Activated CD4-positive, alpha-beta T cell treated with anti-CD3 and anti-CD28 coated beads, Interleukin-2, amount 50 U/mL, for 48 hours (primary cell): ENCODE measurements at places on chromosomes 5 and 9.
A peak's percentile ranks its signal among the peaks of the same experiment; 100 is the strongest.

- DNase-seq, result no peak
Observed at GRCh38 chr9:70256123-70256551, 2.6 kb upstream of the SMC5 start.

DNA sequence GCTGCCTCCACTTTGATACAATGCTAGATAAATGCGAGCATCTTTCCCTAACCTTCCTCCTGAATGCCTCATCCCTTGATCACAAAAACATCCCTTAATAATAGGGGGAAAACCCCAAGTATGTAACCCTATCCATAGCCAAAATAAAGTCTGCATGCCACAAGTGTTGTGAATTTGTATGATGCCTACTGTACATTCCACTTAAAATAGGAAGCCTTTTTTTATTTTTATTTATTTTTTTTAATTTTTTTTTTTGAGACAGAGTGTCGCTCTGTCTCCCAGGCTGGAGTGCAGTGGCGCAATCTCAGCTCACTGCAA, 207.0 kb downstream of the AOPEP start:
- DNase-seq, result no peak

GRCh38 chr5:88092358-88092757, 176.3 kb downstream of the TMEM161B start:
- no peak for DNase-seq

DNA sequence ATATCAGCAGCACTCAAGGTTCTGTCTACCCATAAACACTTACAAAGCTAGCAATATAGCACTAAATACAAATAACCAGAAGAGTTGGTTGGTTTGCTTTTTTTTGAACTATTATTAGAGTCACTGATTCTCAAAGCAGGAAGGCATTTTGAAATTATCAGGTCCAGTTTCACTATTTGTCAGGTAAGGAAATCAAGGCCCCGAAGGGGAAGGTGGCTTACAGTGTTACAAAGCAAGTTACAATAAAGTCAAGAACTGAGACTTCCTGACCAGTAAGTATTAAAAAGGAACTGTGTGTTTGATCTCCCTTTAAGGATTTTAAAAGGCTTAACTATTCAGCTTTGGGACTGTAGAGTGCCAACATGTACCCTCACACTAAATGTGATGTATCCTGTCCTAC, 10.8 kb downstream of the C5orf15 start:
- no peak for DNase-seq

DNA sequence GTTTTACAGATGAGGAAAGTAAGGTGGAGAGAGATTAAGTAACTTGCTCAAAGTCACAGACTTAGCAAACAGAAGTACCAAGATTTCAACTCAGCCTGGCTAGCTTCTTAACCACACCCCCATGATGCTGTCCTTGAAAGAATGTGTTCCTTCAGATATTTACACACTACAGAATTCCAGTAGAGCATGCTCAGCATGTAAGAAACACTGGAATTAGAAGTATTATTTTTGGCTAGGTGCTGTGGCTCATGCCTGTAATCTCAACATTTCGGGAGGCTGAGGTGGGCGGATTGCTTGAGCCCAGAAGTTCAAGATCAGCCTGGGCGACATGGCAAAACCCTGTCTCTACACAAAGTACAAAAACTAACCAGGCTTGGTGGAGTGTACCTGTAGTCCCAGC, 142.4 kb downstream of the EDIL3 start:
- DNase-seq, result no peak

DNA sequence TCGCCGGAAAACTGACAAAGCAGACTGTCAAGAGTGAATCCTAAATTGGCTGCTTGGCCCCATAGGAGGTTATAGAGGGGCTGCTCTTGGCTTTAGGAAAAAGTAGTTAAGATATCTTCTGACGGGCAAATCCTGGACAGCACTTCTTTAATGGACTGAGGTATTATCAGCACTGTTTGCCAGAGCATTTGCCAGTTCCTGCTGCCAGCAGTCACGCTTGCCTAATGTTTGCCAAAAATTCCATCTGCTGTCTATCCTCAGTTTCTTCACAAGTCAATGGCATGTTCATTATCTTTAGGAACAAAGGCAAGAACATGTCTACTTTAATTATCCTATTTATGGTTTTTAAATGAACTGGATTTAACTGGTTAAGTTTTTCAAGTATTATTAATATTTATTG, 25.8 kb upstream of the SREK1 start:
- DNase-seq, result no peak

DNA sequence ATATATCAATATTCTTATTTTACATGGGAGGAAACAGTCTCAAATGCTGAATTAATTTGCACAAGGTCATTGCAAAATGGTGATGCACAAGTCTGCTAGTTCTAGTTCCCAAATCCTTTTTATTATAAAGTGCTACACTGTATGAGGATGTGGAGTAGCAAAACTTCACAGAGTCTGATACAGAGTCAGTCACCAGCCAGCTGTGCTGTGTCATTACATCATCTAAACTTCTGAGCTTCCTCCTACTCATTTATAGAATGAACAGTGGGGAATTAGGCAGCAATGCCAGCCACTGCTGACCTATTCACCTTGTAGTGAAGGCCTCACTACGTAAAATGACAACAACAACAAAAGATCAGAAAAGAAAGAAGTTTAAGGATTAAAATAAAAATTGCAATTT, 357.8 kb downstream of the TMEM167A start:
- DNase-seq, result no peak

- DNase-seq, result no peak
Observed at GRCh38 chr9:95344735-95345325, 27.3 kb upstream of the FANCC start.

DNA sequence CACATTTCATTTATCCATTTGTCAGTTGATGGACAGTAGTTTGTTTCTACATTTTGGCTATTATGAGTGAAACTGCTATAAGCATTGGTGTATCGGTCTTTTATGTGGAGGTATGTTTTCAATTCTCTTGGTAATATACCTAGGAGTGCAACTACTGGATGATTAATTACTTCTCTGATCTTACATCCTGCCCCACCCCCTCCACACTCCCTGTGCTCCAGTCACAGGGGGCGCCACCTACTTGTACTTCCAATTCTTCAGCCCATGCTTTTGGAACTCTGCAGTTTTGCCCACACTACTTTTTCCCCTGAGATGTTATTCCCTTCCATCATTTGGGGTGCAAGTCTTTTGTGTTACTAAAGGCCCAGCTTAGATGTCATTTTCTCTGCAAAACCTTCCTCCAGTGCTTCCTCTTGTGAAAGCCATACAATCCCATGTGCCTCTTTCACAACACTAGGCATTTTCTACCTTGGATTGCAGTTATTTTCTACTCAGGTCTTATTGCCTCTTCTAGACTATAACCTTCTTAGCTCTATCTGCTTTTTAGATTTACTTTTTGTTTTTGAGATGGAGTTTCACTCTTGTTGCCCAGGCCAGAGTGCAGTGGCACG, 42.1 kb downstream of the SEC61B start:
- DNase-seq, result peak; percentile 42

DNA sequence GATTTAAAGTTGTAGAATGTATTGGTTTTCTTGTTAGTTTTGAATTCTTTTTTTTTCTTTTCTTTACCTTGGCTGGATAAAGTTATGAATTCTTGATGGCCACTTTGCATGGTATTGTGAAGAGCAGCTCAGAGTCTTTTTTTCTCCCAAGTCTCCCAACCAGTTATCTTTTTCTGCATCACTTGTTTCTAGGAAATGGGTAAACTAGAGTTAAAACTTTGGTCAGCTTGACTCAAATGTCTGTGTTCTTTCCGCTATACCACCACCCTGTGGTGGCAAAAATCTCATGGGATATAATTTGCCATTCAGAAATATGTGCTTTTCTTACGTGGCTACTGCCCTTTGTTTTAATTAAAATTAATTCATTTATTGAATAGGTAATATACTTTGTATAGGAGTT, 113.2 kb downstream of the UNC13B start:
- DNase-seq, result no peak

DNA sequence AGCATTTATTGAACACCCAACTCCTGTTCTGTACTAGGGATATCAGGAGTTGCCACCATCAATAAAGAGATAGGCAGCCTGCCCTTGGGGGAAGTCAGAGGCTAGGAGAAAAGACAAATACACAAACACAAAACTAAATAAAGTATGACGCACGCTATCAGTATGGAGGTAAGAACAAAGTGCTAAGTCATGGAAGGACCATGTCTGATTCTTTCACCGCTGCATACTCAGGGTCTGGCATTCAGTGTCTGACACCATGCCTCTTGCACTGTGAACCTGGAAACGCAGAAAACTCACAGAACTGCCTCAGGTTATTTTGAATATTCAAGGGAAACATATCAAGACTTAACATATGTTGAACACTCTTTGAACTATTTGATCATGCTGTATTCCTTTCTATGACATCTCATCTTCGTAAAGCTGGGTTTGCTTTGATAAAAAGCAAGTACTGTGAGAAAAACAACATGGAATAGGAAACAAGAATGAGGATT, 65.3 kb downstream of the ADAMTSL1 start:
- no peak for DNase-seq

DNA sequence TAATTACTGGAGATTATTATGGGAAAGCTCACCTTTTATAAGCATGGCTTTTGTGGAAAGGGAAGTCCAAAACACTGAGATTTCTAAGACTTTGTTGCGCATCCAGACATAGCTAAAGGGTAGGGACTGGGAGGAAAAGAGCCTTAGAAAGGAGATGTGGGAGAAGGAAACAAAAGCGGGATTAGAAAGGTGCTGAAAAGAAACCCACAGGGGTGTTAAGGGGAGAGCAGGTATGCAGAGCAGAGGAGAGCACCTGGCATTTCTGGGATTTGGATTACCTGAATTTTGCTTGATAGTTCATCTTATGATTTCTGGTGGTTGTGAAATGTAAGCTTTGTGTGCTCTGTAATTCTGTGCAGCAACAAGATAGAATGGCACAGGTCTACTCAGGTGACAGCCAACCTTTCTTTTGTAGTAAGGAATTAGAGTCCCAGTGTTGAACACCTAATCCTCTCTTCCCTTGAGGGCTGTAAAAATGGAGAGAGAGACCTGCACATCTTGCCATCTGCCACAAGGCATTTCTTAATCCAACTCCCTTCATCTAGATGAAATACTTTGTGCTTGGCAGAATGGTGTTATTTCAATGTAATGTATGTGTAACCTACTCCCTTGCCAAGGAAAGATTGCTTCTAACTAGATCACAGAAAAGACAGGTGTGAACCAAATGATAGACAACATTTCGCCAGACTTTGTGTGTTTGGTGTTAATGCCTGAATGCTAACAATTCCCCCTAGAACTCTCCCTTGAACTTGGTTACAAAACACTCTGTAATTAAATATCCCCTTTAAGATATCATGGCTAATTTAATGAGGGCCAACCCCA, 47.4 kb downstream of the ATPSCKMT start:
- DNase-seq, result no peak

GRCh38 chr9:135281791-135282737, 194.6 kb downstream of the OLFM1 start:
- DNase-seq, result peak; percentile 9

GRCh38 chr9:23926368-23926767, 100.3 kb upstream of the ELAVL2 start:
- no peak for DNase-seq

- no peak for DNase-seq
Observed at GRCh38 chr9:98066235-98066634, 9.7 kb downstream of the NANS start.

DNA sequence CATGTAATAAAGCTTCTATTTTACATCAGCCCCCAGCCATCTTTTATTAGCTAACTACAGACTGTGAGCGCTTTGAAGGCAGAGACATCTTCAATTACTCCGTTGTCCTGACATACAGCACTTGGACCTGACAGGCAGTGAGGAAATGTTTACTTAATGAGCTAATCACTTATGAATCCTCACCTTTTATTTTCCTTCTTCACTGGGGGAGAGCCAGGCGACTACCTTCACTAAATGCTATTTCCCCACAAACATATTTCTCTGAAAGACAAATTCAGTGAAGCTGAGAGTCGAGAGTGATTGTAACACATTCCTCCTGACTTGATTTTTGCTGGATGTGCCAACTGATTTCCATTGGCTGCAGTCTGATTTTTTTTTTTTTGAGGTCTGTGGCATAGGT, 192.1 kb upstream of the CLINT1 start:
- no peak for DNase-seq

DNA sequence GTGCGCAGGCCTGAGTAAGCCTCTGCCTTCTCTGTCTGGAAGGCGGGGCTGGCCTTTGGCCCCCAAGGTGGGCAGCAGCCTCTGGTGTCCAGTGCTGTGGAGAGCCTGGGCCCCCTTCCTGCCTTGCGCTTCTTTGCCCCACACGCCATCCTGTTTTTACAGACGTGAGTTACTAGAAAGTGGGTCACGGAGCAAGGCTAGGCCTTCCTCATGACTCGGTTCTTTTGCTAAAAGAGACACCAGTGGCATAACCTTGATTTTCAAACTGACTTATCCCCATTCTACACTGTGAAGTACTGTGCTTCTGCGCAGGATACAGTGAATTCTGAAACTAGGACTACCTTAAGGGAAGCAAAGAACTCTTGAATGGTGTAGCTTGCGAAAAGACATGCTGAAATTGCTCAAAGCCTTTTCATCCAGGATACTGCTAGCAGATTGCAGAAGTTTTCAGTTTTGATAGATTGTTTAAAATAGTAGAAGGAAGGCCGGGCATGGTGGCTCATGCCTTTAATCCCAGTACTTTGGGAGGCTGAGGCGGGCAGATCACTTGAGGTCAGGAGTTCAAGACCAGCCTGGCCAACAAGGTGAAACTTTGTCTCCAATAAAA, 7.2 kb downstream of the ROPN1L start:
- DNase-seq, result no peak

DNA sequence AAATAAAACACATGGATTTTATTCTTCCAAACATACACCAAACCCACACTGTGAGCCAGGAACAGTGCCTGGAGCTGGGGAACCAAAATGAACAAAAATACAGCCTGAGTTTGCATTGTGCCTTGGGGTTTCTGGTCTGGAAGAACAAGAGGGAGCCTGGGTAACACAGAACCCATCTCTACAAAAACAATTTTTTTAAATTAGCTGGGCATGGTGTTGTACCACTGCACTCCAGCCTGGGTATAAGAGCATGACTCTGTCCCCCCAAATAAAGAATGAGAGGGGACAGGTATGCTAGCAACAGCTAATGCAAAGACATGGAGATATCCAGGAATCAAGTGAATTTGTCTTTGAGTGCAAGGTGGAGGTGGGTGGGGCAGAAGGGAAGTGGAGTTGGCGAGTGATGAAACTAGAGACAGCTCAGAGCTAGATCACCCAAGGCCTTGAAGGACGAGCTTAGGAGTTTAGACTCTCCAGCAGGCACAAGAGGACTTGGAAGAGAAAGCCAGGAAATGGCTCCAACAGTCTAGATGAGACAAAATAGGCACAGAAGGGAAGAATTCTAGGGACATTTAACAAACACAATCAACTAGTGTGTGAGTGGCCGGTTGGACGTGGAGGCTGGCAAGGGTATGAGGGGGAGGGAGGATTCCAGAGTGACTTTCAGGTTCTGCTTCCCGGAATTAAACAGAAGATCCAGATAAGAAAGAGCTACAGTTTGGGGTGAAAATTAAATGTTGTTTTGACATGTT, 47.4 kb downstream of the FNBP1 start:
- DNase-seq, result peak; percentile 62

GRCh38 chr5:154967421-154968024, 26.6 kb downstream of the MRPL22 start:
- DNase-seq, result no peak

GRCh38 chr9:94576131-94576530, 17.5 kb downstream of the FBP2 start:
- DNase-seq, result no peak
